ENCODE measurements at places on chromosomes 6 and 20.

GRCh38 chr6:95185874-95186273, 391.5 kb upstream of the MANEA start:
- DNase-seq = no peak

GRCh38 chr6:96450082-96450769, 71.4 kb upstream of the UFL1 start:
- DNase-seq = no peak

GRCh38 chr6:139490482-139490881, 116.0 kb upstream of the CITED2 start:
- DNase-seq = peak; percentile 60

GRCh38 chr20:63536997-63537524, at the start of gene PTK6:
PTK6 (minus strand) TSS chr20:63537376; CDS start chr20:63537314, 62 bp downstream.
- no peak for DNase-seq

GRCh38 chr6:73739096-73739495, 43.1 kb downstream of the CD109 start:
- peak; percentile 20 for DNase-seq

DNA sequence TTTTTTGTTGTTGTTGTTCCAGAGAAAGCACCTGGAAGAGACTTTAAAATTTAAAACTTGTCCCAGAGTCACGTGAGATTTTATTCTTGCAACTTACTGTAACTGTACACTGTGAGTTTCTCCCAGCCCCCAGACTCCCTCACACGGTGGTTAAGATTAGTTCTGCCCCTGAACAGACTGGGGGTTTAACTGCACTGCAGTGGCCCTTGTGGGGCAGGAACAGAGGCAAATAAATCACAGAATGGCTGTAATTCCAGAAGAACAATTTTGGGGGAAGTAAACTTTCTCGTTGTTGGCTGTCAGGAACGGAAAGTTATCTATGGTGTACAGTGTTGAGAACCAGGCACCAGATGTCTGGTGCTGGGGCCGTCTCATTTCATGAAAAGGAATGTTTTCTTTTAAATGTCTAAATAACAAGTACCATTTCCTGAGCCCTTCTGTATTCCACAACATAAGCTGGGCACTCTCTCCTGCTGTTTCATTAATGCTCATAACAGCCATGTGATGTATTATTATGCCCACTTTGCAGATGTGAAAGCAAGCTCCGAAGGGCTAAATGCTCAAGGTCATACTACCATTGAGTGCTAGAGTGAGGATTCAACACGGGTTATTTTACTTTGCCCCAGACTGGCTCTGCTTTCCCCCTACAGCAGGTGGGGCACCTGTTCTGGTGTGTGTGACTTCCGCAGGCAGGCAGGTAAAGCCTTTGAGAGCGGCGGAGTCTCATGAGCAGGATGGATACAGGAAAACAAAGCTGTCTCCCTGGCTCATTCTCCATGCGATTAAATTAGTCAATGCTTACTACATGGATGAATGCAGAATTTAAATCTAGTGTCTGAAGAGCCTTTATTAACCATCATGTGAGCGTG, 30.5 kb downstream of the CNKSR3 start:
- DNase-seq = no peak

DNA sequence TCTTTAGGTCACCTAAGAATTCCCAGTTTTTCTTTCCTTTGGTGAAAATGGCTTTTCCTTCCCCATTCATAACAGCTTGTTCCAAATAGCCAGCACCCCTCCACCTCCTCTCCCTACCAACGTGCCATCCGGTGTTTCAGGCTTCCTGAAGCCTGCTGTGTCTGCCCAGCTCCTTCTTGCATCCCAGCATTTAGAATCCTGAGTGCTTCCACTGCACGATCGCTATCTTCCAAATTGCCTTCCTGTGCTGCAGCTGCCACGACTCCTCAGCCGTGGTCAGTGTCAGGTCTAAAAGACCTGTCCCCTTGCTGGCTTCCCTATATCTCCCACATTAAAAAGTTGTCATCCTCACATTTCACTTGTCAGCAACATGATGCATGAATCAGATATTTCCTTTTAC, 550.3 kb upstream of the JARID2 start:
- no peak for DNase-seq

DNA sequence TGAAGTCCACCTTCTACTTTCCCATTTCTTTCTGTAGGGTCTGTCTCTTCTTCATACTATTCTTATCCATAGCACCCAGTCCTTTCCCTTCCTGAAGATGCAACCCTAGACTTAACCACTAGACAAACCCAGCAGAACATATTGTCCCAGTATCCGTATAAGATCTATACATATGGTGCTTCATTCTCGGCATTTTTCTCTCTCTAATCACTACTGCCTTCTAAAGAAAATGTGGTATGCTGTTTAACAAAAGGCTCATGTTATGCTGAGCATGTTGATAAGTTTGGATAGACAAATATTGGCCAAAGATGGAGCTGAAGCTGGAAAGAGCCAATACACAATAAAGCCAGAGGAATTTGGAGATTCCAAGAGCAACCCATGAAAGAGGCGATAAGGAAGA, 212.6 kb downstream of the MAFB start:
- no peak for DNase-seq

GRCh38 chr6:18342223-18342622, 44.9 kb upstream of the RNF144B start:
- DNase-seq = no peak

- no peak for DNase-seq
These were observed 45.9 kb downstream of the CD164 start for GRCh38 chr6:109336221-109336961.

GRCh38 chr6:69279805-69280204, 517.0 kb downstream of the LMBRD1 start:
- no peak for DNase-seq

DNA sequence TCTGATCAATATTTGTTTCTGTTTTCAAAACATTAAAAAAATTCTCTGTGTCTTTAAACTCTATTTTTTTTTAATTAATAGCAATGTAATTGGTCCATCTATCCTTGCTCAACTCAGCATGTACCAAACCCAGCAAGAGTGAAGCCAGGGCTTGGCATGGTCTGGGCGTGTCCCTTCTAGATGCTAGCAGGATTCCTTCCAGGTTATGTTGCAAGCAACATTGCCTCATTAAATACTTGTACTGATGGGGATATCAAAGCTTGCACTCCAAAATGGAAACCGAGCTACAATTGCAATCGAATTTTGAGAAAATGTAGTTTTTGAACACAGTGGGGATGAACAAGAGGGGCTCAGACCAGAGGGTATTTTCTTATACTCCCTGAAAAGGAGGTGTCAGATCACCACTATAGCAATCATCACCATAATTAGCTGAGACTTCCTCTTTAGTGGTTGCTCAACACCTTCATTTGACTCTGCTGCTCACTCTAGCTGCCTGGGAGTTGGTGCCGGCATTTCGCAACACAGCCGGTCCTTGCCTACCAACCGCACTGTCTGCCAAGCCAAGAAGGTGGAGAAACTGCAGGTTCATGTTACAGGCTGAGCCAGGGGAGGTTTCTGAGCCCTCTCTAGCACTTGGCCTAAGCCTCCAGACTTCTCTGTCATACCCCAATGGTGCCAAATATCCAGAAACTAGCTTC, 67.8 kb upstream of the RALGAPA2 start:
- DNase-seq = peak; percentile 87

DNA sequence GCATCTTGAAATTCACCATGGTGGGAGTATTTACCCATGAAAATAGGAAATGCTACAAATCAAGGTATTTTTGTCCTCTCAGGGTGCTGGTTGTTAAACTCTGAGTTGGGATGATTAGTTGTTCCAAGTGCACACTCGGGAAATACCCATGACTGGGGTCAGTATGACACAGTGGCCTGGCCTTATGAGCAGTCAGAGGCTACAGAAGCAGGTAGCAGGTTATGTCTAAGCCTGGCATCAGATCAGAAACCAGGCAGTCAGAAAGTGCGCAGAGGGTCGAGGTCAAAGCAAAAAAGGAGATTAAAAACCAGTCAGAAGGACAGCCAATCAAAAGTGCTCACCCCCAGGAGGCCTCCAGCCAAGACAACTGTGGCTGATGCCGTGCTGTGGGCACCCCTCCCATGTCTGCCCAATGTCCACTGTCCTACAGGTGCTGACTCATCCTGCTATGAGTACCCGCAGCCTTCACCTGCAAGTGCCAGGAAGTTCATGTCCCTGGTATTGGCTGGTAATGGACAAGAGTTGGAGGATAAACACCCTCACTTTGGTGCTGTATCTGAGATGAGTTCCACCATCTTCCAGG, 117.4 kb upstream of the SLC24A3 start:
- no peak for DNase-seq

GRCh38 chr6:160979061-160979708, 12.4 kb upstream of the MAP3K4 start:
- DNase-seq = no peak

All from HuH-7 (cell line).